ENCODE measurements at places on chromosomes 13 and 19.

GRCh38 chr13:48542581-48543341 lies 9.9 kb upstream of the RCBTB2 start:
- no peak for DNase-seq

DNA sequence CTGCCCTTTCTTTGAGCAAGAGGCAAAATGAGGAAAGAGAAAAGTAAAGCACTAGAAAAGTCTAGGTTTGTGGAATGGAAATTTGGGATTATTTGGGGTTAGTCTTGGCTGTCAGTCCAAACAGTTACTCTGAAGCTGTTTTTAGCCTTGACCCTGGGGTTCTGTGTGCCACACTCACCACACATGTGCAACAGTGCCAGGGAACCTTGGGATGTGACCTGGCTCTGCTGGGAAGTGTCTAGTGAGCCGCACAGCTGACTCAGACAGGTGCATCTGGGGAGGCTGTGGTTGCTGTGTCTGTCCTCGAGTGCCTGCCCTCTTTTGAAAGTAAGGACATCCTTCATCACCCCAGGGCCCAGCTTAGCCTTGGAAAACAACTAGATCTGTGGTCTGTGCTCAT lies 15.8 kb downstream of the MICOS13 start:
- DNase-seq: no peak

- no peak for DNase-seq
Measured at GRCh38 chr13:75489502-75490263, 7.7 kb upstream of the TBC1D4 start.

- DNase-seq: no peak
Measured at GRCh38 chr13:79522583-79522982, 41.6 kb downstream of the NDFIP2 start.

DNA sequence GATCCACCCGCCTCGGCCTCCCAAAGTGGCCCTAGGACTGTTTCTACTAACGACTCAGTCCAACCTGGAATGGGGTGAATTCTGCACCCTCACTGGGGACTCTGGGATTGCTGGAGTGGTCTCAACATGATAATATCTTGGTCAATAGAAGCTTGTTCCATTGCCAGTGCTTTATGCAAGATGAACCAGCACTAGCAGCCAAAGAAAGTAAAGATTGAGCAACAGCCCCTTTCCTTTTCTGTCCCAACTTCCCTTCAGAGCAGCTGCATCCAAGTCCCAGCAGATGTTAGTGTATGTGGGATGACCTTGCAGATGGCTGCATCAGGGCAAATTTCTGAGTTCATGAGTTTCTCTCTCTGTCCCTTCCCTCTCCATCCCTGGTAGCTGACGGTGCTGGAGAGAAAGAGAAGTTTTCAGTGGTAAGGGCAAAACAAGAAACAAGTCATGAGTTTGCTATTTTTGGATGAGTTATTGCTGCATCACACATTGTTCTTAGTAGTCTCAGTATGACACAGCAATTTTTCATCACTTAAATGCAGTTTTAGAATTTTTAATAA lies 183.6 kb upstream of the EDNRB start:
- DNase-seq: no peak

DNA sequence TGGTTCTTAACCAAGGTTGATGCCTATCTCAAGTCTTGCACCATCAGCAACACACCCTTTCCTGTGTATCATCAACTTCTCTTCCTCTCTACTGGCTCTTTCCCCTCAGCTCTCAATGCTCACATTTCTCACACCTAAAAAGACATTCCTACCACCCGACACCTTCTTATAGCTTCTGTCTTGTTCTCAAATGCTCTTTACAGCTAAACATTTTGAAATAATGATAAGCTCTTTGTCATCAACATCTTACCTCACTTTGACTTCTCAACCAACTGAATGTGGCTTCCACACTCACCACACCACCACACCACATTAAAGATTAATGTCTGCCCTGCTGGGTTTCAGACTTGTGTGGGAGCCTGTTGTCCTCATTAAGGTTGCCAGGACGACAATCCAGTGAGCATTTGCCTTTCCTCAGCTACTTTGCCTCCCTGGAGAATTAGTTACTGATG lies 67.8 kb downstream of the RXFP2 start:
- no peak for DNase-seq

DNA sequence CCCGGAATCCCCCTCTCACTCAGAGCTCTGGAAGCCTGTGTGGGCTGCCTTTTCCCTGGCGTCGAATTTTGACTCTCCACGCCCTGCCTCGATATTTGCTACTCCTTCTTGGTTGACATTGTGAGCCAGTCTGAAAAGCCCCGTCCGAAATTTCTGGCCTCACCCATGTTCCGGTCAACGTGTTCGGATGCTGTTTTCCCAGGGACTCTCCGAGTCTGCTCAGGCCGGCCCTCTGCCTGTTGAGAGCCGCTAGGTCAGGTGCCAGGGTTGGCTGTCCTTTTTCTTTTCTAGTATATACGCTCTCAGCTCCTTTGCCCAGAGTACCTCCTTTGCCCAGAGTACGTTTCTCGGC lies 6.8 kb upstream of the DGKH start:
- peak; percentile 28 for DNase-seq

- no peak for DNase-seq
Measured at GRCh38 chr13:58994077-58994476, 1169.7 kb downstream of the DIAPH3 start.

DNA sequence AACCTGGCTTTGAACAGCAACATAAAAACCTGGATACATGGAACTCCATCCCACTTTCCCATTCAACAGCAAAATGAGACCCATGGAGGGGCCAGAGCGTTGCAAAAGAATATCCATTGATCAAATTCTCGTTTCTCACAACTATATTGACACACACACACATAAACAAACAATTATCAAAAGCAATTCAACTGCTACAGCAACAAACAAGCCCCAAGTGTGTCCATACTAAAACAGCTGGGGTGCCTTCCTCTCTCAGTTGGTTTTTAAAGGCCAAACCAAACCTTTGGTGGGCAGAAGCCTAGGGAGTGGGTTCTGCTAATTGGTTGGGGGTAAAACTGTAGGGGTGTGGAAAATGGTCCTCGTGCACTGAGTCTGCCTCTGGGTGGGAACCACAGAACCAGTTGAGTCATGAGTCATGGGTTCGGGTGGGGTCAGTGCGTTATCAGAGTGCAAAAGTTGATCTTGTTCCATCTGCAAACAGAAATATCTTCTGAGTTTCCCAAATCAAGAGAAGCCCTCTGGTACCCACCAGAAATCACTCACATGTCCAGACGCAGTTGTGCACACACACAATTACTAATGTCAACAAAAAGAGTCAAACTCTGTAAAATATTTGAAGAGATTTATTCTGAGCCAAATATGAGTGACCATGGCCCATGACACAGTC lies 18.5 kb downstream of the GPR42 start:
- DNase-seq: no peak

DNA sequence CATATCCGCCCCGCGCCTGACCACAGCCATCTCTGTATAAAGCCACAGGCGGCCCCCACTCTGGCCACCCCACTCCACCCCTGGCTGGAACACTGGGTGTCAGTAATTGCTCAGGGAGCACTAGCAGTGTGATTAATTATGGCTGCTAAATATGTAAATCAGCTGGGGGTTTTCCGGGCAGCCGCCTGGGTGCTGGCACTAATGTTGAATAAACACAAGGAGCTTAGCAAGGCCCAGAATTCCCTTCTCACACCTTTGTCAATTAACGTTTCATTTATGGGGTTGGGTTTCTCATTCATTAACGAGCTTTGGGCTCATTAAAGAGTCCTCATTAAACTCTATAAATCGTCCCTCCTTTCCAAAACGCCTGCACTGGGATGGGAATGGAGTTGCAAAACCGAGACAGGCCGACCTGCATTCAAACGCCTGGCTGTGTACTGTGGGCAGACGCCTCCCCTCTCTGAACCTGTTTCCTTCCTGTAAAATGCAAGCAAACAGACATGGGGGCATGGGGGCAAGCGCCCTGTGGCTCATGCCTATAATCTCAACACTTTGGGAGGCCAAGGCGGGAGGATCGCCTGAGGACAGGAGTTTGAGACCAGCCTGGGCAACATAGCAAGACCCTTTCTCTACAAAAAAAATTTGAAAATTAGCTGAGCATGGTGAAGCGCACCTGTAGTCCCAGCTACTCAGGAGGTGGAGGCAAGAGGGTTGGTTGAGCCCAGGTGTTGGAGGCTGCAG lies 17.7 kb upstream of the OLFM2 start:
- no peak for DNase-seq

DNA sequence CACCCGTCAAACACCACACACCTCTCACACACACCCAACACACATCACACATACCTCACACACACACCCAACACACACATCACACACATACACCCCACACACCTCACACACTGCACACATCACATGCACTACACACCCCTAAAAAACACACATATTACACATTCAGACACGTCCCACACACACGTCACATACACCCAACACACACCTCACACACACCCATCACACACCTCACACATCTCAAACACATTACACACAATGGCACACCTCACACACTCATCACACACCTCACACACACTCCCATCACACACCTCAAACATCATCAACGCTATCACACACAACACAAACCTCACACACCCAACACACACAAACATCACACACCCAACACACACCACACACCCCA lies 133.1 kb downstream of the CRYL1 start:
- DNase-seq: no peak

- DNase-seq: no peak
Measured at GRCh38 chr13:94317063-94317491, 162.4 kb downstream of the DCT start.

DNA sequence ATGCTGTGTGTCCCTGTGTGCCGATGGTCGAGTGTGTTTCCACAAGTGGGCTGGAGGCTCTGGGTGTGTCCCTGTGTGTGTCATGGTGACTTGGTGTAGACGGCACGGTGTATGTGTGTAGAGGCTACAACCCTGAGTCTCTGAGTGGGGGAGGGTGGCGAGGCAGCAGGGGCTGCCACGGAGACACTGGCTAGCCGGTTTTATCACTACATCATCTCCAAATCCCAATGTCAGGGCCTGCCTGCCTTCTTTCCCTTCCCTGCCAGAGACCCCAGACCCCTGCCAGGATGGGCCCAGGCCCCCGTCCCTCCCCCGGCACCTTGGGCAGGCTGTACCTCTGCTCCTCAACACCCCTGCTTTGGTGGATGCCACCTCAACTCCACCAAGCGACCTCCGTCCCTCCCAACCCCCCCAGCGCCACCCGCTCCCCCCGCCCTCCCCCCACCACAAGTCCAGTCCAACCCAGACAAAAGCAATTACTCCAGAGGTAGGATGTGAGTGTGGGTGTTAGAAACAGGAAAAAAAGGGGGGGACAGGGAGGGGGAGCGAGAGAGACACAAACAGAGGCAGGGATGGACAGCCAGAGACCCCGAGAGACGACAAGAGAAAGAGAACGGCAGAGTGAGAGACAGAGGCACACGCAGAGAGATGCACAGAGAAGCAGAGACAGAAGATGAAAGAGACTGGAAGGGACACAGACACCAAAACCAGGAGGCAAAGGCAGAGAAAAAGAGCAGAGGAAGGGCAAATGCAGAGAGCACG lies 21.6 kb upstream of the POU2F2 start:
- DNase-seq: no peak

- no peak for DNase-seq
Measured at GRCh38 chr13:79541426-79542049, 60.6 kb downstream of the NDFIP2 start.

DNA sequence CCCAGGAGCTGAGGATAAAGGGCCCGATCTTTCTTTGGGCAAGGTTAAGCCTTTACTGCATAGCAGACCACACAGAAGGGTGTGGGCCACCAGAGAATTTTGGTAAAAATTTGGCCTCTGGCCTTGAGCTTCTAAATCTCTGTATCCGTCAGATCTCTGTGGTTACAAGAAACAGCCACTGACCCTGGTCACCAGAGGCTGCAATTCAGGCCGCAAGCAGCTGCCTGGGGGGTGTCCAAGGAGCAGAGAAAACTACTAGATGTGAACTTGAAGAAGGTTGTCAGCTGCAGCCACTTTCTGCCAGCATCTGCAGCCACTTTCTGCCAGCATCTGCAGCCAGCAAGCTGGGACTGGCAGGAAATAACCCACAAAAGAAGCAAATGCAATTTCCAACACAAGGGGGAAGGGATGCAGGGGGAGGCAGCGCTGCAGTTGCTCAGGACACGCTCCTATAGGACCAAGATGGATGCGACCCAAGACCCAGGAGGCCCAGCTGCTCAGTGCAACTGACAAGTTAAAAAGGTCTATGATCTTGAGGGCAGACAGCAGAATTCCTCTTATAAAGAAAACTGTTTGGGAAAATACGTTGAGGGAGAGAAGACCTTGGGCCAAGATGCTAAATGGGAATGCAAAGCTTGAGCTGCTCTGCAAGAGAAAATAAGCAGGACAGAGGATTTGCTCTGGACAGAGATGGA lies 8.4 kb upstream of the CEACAM19 start:
- no peak for DNase-seq

DNA sequence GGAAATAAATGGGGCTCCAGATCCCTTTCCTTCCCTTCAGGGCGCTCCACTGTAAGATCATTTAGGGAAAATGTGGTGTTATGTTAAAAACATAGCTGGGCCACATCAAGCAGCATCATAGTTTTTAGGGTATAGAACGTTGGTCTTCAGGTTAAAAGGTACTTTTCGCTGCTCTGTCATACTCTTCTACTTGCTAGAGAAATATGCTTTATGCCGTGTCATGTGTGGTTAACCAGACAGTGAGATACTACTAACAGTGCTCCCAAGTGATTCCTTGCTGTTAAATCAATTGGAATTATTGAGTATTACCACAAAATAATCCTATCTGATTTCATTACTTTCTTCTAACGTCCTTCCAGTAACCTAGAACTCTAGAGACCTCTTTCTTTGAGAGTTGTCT lies 1.1 kb upstream of the NDFIP2 start:
- DNase-seq: no peak

GRCh38 chr19:1112268-1113029 lies 8.7 kb downstream of the GPX4 start:
- DNase-seq: no peak

DNA sequence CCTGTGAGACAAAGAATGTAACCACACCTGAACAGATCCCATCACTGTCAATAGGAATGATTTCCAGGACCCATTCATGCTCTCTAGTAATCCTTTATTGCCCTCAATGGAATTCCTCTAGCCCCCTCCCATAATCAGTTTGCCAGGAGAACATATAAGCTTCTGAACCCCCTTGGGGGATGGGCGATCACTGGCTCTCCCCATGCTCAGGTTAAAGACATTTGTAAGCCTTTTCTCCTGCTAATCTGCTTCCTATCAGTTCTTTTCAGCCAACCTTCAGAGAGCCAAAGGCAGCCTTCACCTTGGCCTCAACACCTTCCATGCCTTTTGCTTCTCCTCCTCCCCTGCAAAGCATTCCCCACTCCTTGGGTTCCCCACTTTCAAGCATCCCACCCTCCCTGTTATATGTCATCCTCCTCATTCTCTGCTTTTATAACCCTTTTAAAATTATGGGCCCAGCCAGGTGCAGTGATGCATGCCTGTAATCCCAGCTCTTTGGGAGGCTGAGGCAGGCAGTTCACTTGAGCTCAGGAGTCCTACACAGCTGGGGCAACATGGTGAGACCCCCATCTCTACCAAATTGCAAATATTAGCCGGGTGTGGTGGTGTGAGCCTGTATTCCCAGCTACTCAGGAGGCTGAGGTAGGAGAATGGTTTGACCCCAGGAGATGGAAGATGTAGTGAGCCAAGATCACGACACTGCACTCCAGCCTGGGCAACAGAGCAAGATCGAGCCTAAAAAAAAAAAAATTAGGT lies 12.4 kb downstream of the DPRX start:
- DNase-seq: no peak

- no peak for DNase-seq
Measured at GRCh38 chr19:18519962-18520847, 1.7 kb downstream of the ELL start.

GRCh38 chr13:46386392-46387063 lies 524 bp downstream of the RUBCNL start:
- no peak for DNase-seq

GRCh38 chr19:33558151-33558550 lies 36.6 kb upstream of the PEPD start:
- no peak for DNase-seq

Data from GM12892 (cell line).